Sigmoid colon (tissue), 7 donors: ENCODE measurements at places on chromosomes 5 and 9. TPM values are rescaled to one million over a fixed set of nuclear protein-coding genes. Genes with fewer than 3 reads are reported as not detected.

- no peak for DNase-seq
These were observed 69.3 kb downstream of the NTNG2 start for GRCh38 chr9:132231019-132231701.

DNA sequence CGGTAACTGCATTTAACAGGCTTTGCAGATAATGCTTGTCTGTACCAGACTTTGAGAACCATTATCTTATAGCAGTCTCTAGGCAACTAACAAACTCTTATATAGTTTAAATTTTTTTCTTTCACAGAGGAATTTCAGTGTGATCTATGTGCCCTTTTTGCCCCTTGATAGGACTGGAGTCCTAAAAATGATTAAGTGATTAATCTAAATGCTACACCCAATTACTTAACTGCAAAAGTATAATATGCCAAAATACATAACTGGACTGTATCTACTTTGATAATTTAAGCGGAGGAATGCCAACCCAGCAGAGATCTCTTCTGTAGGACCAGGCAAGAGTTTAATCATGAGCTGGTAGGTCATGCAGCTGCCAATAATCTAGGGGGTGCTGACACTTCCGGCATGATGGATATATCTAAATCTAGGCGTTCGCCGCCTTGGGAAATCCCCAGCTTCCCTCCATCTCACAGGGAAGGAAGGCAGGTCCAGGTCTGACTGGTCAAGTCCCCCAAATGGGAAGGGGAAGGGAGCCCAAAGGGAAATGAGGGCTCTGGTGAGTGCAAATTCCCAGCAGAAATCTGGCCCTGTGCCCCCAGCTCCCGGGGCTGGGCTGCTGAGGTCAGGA lies 205.6 kb downstream of the GAPVD1 start:
- no peak for DNase-seq

- DNase-seq: no peak
These were observed 8.4 kb upstream of the CREBRF start for GRCh38 chr5:173047838-173048105.

DNA sequence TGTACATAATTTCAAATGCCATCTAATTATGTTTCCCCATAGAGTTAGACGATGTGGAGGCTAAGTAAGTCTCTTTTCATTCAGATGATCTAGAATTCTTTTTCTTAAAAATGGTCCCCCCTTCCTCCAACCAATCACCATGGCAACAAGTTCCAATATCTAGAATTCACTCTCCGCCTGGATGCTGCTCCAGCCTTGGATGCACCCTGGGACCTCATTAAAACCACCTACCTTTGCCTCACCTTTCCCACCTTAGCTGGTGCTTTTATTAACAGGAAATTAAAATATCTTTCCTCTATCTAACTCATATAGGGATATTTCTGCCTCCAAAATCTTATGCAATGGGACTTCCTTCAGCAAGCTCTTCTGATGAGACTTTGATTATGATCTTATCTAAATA lies 49.0 kb downstream of the DIRAS2 start:
- DNase-seq: no peak

DNA sequence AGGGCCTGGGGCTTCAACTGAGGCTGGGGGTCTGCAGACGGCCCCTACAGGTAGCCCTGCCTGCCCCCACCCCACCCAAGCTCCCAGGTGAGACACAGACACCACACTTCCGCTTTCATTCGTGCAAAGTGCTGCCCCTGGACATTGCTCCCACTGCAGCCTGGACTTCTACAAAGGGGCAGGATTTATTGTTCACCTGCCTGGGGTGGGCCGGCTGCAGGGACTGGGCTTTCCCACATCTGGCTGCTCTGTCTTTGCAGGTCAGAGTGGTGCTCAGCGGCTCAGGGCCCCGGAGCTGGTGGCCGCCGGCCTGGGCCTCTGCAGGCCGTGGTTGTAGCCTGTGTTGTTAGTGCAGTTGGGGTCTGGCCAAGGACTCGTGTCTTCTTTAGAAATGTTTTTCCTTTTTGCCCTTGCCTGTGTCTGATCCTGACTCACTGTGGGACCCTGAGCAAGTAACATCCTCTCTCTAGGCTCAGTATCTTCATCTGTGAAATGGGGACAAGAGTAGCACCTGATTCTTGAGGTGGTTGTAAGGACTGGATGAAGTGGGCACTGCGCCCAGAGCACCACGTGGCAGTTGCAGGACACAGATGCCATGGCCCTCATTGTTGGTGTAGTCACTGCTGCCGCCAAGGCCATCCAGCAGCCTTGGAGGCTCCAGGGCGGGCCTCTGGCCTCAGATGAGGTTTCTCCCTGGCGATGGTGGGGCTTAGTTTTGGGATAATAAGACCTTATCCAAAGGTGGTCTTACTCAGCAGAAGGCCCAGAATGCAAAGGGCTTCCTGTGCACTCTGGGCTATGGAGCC lies 143.9 kb downstream of the CACNA1B start:
- DNase-seq: peak; percentile 37

DNA sequence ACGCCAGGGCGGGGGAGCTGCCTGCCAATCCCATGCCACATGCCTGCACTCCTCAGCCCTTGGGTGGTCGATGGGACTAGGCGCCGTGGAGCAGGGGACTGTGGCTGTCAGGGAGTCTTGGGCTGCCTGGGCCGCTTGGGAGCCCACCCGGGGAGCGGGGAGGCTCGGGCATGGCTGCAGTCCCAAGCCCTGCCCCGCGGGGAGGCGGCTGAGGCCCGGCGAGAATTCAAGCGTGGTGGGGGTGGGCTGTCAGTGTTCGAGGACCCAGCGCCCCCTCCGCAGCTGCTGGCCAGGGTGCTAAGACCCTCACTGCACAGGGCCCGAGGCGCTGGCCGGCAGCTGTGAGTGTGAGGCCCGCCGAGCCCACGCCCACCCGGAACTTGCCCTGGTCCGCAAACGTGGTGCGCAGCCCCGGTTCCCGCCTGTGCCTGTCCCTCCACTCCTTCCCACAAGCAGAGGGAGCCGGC lies 83.2 kb upstream of the DMRTA1 start:
- DNase-seq: no peak

DNA sequence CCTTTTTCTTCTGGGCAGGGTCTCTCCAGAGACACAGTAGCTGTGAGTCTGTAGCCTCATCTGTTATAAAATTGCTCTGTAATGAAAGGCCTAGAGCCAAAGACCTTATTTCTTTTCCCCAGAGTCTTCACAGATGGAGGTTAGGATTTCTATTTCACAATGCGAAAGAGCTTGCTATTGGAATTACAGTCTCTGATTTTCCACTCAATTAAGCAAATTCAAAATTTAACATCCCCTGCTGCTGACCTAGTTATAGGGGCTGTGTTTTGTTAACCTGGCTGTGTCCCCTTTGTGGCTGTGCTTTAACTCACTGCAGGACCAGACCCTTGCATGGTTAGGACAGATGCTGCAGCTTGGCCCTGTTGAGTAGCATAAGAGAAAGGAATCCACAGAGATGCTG lies 190.3 kb upstream of the NMUR2 start:
- no peak for DNase-seq

- peak; percentile 55 for DNase-seq
These were observed 39.4 kb downstream of the SLC6A3 start for GRCh38 chr5:1405539-1406530.

GRCh38 chr5:36878392-36879082 lies 2.0 kb downstream of the NIPBL start:
- DNase-seq: peak; percentile 58

GRCh38 chr9:99725852-99726251 lies 95.8 kb upstream of the NR4A3 start:
- no peak for DNase-seq

- no peak for DNase-seq
These were observed 799.3 kb upstream of the NUDT12 start for GRCh38 chr5:104361932-104362331.

- DNase-seq: no peak
These were observed 5.1 kb upstream of the ERCC6L2 start for GRCh38 chr9:95870352-95870751.

DNA sequence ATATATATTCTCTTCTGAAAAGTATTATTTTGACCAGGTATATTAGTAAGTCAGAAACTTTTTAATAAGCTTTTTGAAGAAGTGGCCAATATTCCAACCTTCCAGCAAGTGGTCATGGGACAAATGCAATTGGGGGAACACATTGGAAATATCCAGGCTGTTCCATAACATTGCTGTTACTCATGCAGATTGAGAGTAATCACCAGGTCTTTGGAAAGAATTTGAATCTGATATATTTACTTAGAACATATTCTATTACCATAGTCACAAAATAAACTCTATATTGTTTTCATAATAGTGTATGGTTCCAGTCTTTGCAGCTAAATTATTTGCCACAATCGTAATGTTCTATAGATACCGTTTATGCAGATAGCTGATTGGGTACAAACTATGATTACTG lies 102.8 kb downstream of the TAF11L14 start:
- DNase-seq: no peak

DNA sequence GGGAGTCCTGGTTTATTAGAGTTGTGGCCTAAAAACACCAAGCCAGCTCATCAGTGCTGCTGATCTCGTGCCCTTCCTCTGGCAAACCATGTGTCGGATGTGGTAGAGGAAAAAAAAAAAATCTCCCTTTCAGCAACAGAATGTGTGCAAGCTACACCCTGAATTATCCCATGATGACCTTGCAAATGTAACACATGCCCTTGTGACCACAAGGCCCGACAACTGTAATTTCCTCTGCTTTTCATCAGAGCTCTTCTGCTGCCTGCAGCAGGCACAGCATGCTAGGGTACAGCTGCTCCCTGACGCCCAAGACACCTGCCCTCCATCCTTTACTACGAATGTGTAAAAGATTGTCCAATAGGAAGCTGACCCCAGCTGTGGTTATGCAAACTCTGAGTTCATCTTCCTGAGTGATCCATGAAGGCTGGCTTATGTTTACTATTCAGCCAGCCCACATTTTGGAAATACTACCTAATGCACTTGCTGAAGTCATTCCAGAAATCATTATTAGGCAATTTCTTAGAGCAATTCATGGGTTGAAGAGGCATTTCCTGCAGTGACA lies 14.6 kb upstream of the BNC2 start:
- DNase-seq: peak; percentile 79

- no peak for DNase-seq
These were observed 180.3 kb downstream of the C9orf152 start for GRCh38 chr9:110027671-110028081.

GRCh38 chr5:83752700-83753099 lies 32.0 kb upstream of the HAPLN1 start:
- no peak for DNase-seq

- no peak for DNase-seq
These were observed 47.3 kb downstream of the ZNF366 start for GRCh38 chr5:72459913-72460312.

DNA sequence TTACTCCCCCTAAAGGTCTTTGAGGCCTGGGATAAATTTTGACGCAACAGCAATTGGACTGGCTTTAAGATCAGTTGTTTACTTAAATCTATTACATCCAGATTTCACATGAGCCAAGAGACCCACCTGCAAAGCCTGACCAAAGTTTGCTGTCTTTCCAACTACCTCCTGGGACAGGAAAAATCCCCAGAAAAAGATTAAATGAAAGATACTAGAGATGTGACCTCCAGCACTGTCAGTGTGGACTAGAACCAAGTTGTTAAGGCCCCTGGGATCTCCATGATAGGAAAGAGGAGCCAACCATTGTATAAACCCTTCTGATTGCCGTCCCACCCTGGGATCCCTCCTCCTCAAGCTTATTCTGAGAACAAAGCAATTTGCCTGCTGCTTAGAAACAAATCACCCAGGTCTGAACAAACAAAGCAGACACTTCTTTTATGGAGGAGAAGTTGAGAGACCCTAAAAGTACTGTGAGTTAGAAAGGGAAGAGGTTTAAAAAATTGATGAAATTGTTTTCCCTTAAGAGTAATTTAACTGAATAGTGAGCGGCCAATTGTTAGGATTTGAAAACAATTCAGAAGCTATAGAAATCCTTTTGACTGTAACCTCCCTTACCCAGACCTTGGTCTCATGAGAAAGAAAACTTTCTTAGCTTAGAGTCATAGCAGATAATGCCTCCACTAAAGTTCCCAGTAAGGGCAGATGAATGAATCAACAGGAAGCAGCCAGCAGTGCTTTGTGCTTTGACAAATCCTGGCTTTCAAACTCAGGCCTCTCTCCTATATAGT lies 255.2 kb downstream of the TMEM167A start:
- no peak for DNase-seq

GRCh38 chr5:56460681-56461191 lies 227.6 kb upstream of the ANKRD55 start:
- DNase-seq: no peak

- no peak for DNase-seq
These were observed 7.2 kb downstream of the TAS2R1 start for GRCh38 chr5:9622971-9623421.

GRCh38 chr5:161498531-161498930 lies 48.0 kb downstream of the GABRB2 start:
- DNase-seq: no peak

DNA sequence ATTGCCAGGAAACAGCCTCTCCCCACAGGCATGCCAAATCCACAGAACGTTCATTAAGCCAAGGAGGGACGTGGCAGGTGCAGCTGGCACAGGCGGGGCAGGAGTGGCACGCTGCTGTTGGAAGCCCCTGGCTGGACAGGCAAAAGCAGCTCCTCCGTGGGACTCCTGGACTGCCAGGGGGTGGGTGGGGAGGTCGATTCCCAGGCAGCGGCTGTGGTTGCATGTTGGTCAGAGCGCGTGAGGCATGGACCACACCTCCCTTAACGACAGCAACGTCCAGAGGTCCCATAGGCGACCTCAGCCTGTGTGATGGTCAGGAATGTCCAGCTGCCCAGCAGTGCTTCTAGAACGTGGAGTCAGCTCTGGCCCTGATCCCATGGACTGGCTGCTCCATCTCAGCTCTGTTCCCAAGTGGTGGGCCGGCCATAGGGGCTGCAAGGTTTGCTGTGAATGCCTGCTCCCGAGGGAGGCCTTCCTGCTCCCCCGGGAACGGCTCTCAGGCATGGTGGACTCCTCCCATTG lies 6.9 kb downstream of the SLC6A19 start:
- DNase-seq: no peak

DNA sequence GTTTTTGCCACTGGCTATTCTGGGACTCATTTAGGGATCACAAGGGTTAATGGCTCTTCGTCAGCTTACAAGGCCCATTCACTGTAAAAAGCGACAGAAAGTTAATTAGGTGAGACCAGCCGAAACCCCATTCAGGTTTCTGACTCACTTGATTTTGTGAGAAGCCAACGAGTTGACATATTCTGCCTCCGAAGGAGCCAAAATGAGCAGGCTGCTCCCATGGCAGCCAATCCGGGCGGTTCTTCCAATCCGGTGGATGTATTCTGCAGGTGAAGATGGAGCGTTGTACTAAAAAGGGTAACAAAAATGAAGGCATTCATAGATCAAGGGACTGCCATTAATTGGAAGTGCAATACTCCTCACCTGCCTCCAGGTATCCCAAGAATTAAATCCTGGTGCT lies 39.7 kb downstream of the DDX31 start:
- DNase-seq: no peak

The MPDZ gene
- total RNA-seq: 69.0 TPM

The NINJ1 gene
- 57.8 TPM for total RNA-seq

The SPINK7 gene
- not detected for total RNA-seq

The RUSC2 gene
- 47.1 TPM for total RNA-seq

The SLC36A3 gene
- total RNA-seq: not detected

The SRD5A1 gene
- 3.1 TPM for total RNA-seq

The SREK1IP1 gene
- 20.8 TPM for total RNA-seq

The PPP2R2B gene
- 9.1 TPM for total RNA-seq

The PCDHGB7 gene
- total RNA-seq: 18.6 TPM

The FGFR4 gene
- total RNA-seq: 11.8 TPM
